ENCODE measurements at places on chromosomes 16 and 17. TPM values are rescaled to one million over a fixed set of nuclear protein-coding genes. Genes with fewer than 3 reads are reported as not detected.

Gene CSH2
- total RNA-seq, result not detected

Gene TEKT1
- total RNA-seq, result not detected

Gene CCL8
- 0.61 TPM for total RNA-seq

Gene VASN
- total RNA-seq, result 2.4 TPM

Gene IRX3
- 19.0 TPM for total RNA-seq

GRCh38 chr16:75794426-75794825 is 68.1 kb upstream of the CPHXL start:
- H3K4me1 ChIP-seq, result no peaks in the 10 kb centered on the region
- H3K36me3 ChIP-seq, result no peaks in the 10 kb centered on the region
- DNase-seq, result no peak
- H3K4me3 ChIP-seq, result no peak overlapping the region
- H3K27me3 ChIP-seq, result no peaks in the 10 kb centered on the region
- no peak overlapping the region for H3K27ac ChIP-seq

- no peak overlapping the region for H3K4me3 ChIP-seq
- no peak overlapping the region for H3K27ac ChIP-seq
Measured at GRCh38 chr16:77307426-77308162, 108.4 kb downstream of the SYCE1L start.

DNA sequence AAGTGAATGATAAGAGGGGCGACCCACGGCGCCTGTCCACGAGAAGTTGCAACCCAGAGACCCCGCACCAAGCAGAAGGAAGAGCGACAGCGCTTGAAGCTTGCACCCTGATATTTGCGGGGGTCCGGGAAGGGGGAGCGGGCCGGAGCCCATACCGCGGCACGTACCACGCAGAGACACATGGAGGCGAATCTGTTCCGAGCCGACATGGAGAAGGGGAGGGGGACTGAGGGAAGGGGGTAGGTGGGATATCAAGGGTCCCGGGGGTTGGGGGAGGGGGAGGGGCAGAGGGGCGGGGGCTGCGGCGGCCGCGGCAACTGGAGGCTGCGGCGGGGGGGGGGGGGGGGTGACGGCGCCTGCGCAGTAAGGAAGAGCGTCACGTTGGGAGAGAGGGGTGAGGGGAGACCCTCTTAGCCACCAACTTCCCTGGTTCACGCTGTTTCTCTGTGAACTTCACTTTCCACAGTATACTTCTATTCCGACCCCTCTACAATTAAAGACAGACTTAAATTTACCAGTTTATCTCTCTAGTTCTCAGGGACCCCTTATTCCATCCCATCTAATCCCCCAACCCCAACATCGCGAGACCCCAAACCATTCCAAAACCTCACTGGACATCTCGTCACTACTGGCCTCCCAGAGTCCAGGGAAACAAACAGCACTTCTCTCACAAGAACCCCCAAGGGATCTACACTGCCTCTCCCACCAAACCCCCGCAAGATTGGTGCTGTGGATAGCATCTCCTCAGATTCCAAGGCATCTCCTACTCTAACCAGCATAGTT is 8.0 kb downstream of the DLG4 start:
- H3K27ac ChIP-seq, result no peak overlapping the region
- DNase-seq, result no peak
- no peaks in the 10 kb centered on the region for H3K36me3 ChIP-seq
- H3K4me1 ChIP-seq, result peaks cover 18% of the 10 kb centered on the region

- H3K27me3 ChIP-seq, result no peaks in the 10 kb centered on the region
- no peak overlapping the region for H3K4me3 ChIP-seq
- DNase-seq, result no peak
- no peaks in the 10 kb centered on the region for H3K4me1 ChIP-seq
- no peak overlapping the region for H3K27ac ChIP-seq
Measured at GRCh38 chr17:73942703-73943415, 260.6 kb upstream of the RPL38 start.

- no peak overlapping the region for H3K27ac ChIP-seq
- no peak overlapping the region for H3K4me3 ChIP-seq
- no peaks in the 10 kb centered on the region for H3K4me1 ChIP-seq
- no peaks in the 10 kb centered on the region for H3K36me3 ChIP-seq
- H3K27me3 ChIP-seq, result peaks cover 40% of the 10 kb centered on the region
- DNase-seq, result no peak
Measured at GRCh38 chr17:43956222-43956621, 2.5 kb upstream of the PYY start.

GRCh38 chr16:31875112-31875803 is 1.7 kb downstream of the ZNF267 start:
- no peaks in the 10 kb centered on the region for H3K27me3 ChIP-seq
- H3K4me1 ChIP-seq, result peaks cover 16% of the 10 kb centered on the region
- no peak overlapping the region for H3K27ac ChIP-seq
- peak overlapping the region; percentile 98 for H3K4me3 ChIP-seq
- no peaks in the 10 kb centered on the region for H3K36me3 ChIP-seq

DNA sequence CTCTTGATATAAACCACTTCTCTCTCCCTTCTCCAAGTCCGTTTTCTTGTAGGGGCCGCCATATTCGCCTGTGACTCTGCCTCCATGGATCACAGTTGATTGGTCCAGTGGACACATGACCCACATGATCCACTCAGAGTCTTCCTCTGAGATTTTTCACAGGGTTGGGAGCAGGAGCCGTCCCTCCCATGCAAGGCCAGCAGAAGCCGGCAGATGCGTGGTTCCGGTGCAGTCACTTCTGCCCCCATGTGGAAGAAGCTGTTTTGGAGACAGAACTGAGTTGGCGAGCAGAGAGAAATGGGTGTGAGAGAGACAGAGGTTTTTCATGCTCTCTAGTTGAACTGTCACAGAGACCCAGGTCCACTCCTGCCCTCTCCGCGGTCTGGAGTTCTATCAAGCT is 83.3 kb downstream of the C16orf95 start:
- no peaks in the 10 kb centered on the region for H3K36me3 ChIP-seq
- H3K4me3 ChIP-seq, result no peak overlapping the region
- no peak for DNase-seq
- no peak overlapping the region for H3K27ac ChIP-seq
- no peaks in the 10 kb centered on the region for H3K27me3 ChIP-seq
